ENCODE measurements at places on chromosomes 3 and 15.

GRCh38 chr3:15964605-15965442 lies 167.0 kb upstream of the ANKRD28 start:
- no peak for DNase-seq

DNA sequence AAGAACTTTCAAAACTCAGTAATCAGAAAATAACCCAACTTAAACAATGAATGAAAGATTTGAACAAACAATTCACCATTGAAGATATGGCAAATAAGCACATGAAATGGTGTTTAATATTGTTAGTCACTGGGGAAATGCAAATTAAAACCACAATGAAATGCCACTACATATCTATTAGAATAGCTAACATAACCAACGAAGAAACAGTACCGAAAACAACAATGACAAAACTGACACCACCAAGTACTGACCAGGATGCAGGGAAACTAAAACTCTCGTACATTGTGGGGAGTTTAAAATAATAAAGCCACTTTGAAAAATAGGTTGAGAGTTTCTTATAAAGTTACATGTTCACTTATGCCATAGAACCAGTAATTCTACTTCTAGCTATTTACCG lies 69.1 kb downstream of the KBTBD8 start:
- no peak for DNase-seq

- no peak for DNase-seq
These were observed 119.7 kb downstream of the WNT5A start for GRCh38 chr3:55367384-55367783.

DNA sequence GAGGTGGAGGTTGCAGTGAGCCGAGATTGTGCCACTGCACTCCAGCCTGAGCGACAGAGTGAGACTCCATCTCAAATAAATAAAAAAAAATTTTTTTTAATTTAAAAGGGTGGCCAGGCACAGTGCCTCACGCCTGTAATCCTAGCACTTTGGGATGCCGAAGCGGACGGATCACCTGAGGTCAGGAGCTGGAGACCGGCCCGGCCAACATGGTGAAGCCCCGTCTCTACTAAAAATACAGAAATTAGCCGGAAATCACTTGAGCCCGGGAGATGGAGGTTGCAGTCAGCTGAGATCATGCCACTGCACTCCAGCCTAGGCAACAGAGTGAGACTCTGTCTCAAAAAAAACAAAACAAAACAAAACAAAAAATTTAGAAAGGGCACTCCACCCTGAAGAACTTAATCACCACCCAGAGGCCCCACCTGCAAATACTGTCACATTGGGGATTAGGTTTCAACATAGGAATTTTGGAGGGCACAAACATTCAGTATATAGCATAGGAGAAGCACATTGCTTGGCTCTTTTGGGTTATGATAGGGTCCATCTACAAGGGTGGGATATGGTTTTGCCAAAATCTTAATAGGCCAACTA lies 7.1 kb upstream of the YEATS2 start:
- DNase-seq, result no peak

DNA sequence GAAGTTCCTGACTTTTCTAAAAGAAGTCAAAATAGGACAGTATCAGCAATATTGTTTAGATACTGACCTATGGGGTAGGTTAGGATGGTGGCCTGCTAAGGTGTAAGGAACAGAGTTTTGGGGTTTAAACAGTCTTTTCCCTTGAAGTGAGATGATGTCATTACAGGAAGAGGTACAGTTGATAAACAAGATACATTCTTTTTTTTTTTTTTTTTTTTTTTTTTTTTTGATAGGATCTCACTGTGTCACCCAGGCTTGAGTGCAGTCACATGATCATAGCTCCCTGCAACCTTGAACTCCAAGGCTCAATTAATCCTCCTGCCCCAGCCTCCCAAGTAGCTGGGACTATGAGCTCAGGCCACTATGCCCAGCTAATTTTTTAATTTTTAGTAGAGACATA lies 33.3 kb downstream of the SLC25A36 start:
- no peak for DNase-seq

DNA sequence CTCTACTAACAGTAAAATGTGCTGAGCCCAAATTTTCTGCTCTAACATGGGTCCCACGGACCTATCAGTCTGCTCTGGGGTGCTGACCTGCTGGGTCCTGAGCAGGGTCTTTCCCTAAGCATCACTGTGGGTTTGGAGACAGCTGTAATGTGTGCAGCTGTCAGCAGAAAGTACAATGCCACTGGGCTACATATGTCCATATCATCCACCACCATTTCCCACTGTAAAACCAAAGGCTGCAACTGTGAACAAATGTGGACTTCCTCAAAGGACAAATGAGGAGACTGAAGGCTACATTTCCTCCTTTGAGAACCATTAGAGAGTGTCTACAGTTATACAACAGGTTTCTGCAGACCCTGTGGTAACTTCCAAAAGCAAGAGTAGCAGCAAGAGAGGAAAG lies 33.8 kb upstream of the IP6K2 start:
- no peak for DNase-seq

DNA sequence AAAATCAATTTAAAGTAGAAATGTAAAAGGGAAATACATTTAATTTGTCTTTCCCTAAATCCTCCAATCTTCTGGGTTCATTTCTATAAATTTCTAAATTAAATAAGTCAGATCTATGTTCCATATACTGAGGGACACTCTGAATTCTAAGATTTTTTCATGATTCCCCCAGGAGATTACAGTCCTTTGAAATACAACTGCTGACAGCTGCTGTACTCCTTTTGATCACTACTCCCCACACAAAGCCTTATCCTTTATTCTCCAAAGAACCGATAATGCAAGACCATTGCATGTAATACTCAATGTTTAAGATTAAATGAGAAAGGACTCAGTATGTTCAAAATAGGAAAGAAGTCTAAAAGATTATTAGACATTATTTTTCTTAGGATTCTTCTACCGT lies 865.7 kb downstream of the EPHA3 start:
- DNase-seq, result no peak

GRCh38 chr3:69144631-69145245 lies 22.3 kb upstream of the LMOD3 start:
- DNase-seq, result peak; percentile 17

All from RPMI8226 (cell line).